CD14-positive monocyte (primary cell): ENCODE measurements at places on chromosomes 16 and 17. TPM values are rescaled to one million over a fixed set of nuclear protein-coding genes. Genes with fewer than 3 reads are reported as not detected.

The CD79B gene
- polyA plus RNA-seq: 21.8 TPM

- no peak overlapping the region for H3K27ac ChIP-seq
- no peak overlapping the region for H3K4me3 ChIP-seq
Measured at GRCh38 chr17:65314212-65314611, 177.0 kb downstream of the RGS9 start.

- no peaks in the 10 kb centered on the region for H3K4me1 ChIP-seq
- no peak overlapping the region for H3K4me3 ChIP-seq
- no peak overlapping the region for H3K27ac ChIP-seq
Measured at GRCh38 chr16:61042737-61043136, 993.5 kb downstream of the CDH8 start.

GRCh38 chr16:77273815-77274214 is 74.6 kb downstream of the SYCE1L start:
- no peak for DNase-seq
- H3K27ac ChIP-seq: no peak overlapping the region
- no peaks in the 10 kb centered on the region for H3K27me3 ChIP-seq
- no peaks in the 10 kb centered on the region for H3K36me3 ChIP-seq
- no peaks in the 10 kb centered on the region for H3K4me1 ChIP-seq
- H3K4me3 ChIP-seq: no peak overlapping the region

The EPN3 gene
- polyA plus RNA-seq: not detected

- H3K27ac ChIP-seq: no peak overlapping the region
- H3K4me3 ChIP-seq: no peak overlapping the region
- H3K36me3 ChIP-seq: no peaks in the 10 kb centered on the region
- no peaks in the 10 kb centered on the region for H3K27me3 ChIP-seq
- no peaks in the 10 kb centered on the region for H3K4me1 ChIP-seq
- DNase-seq: no peak
Measured at GRCh38 chr17:70947215-70947614, 777.9 kb downstream of the KCNJ2 start.

The RRAD gene
- 1.9 and 2.2 TPM in 2 replicates for polyA plus RNA-seq

The HOXB1 gene
- not detected for polyA plus RNA-seq

DNA sequence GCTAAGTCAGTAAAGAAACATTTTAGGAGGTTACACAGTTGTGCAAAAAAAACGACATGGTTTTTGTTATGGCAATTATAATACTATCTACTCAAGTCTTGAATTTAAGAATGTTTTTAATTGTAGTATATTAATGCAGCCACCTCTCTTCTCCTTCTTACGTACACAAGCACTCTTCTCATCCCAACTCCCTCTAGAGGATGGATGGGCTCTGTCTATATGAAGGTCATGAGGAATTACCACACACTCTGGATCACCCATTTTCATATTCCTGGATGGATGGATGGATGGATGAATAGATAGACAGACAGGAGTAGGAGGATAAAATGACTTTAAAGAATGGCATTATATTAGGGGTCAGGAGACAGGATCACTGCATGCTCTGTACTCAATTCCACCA is 120.0 kb downstream of the PHKB start:
- H3K27ac ChIP-seq: no peak overlapping the region
- H3K36me3 ChIP-seq: no peaks in the 10 kb centered on the region
- no peaks in the 10 kb centered on the region for H3K27me3 ChIP-seq
- H3K4me1 ChIP-seq: no peaks in the 10 kb centered on the region
- no peak overlapping the region for H3K4me3 ChIP-seq

DNA sequence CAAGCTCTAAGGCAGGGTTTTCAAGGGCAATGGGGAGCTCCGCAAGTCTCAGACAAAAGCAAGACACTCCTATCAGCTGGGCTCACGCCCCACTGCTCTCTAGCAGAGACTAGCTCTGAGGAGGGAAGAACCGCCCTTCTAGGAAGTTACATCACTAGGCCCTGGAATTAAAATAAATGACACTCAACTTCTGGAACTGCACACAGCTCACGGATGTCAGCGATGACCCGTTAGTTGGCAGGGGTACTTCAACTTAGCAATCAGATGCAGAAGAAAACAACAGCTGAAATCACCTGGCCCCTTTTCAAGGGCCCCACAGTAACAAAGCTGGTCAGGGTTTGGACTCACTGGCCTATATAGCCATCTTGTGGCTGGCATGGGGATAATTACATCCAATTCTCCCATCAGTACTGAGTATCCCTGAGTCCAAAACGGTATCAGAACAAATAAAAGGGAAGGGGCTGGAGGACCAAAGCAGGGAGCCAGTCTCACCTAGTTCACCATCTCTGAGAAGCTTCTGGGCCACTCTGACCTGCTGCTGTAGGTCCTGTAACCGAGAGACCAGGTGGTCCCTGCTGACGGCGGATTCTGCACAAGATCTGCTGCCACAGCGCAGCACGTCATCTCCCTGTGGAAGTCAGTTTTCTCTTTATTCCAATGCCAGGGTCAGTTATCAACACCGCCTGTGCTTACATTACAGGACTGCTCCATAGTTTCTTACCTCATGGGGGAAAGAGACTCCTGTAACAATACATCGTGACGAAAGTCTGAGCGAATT is 22.2 kb downstream of the SERPINF1 start:
- no peaks in the 10 kb centered on the region for H3K27me3 ChIP-seq
- peak; percentile 84 for DNase-seq
- H3K27ac ChIP-seq: peak overlapping the region; percentile 93
- H3K36me3 ChIP-seq: peaks cover 8% of the 10 kb centered on the region
- H3K4me1 ChIP-seq: peaks cover 27% of the 10 kb centered on the region

GRCh38 chr17:28997806-28998205 is 8.0 kb downstream of the SEZ6 start:
- DNase-seq: no peak
- H3K4me3 ChIP-seq: no peak overlapping the region
- H3K27me3 ChIP-seq: peaks cover 12% of the 10 kb centered on the region
- H3K4me1 ChIP-seq: no peaks in the 10 kb centered on the region

GRCh38 chr16:27462200-27462845 is 60.3 kb downstream of the IL21R start:
- no peak overlapping the region for H3K4me3 ChIP-seq
- H3K4me1 ChIP-seq: no peaks in the 10 kb centered on the region
- H3K27me3 ChIP-seq: no peaks in the 10 kb centered on the region
- H3K36me3 ChIP-seq: peaks cover 77% of the 10 kb centered on the region
- no peak overlapping the region for H3K27ac ChIP-seq

- H3K36me3 ChIP-seq: no peaks in the 10 kb centered on the region
- no peak overlapping the region for H3K4me3 ChIP-seq
- H3K27me3 ChIP-seq: peaks cover 2% of the 10 kb centered on the region
- no peaks in the 10 kb centered on the region for H3K4me1 ChIP-seq
- no peak overlapping the region for H3K27ac ChIP-seq
- no peak for DNase-seq
Measured at GRCh38 chr16:51766739-51767138, 615.7 kb upstream of the SALL1 start.

- H3K27ac ChIP-seq: peak overlapping the region; percentile 30
- no peaks in the 10 kb centered on the region for H3K27me3 ChIP-seq
Measured at GRCh38 chr17:412211-413015, 59.8 kb upstream of the RPH3AL start.

The CXCL16 gene
- polyA plus RNA-seq: 129 and 204 TPM in 2 replicates

GRCh38 chr16:3242709-3243108 is 7.8 kb upstream of the ZNF200 start:
- peak overlapping the region; percentile 55 for H3K27ac ChIP-seq
- H3K4me3 ChIP-seq: no peak overlapping the region
- H3K4me1 ChIP-seq: peaks cover 21% of the 10 kb centered on the region

DNA sequence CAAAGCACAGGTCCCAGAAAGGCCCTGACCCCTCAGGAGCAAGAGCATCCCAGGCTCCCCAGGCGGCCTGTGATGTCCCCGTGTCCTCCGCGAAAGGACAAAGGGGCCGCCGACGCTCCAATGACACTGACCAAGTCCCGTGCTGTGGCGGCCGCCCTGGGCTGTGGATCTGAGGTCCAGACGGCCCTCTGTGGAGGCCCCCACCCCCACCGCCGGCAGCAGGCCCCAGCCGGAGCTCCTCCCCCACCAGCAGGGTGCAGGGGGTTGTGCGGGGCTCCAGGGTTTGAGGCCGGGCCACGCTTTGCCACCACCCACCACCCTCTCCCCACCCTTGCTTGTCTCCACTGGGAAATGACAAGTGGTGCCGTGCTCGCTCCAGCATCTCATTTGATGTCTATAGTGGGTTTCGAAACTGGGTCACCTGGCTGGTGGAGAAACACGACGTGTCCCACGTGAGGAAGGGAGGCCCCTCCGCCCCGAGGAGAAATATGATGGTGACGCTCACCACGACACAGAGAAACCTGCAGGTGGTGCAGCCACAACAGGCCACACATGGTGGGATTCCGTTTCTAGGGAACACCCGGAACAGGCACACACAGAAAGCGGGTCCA is 31.2 kb upstream of the ZNF469 start:
- DNase-seq: no peak
- no peaks in the 10 kb centered on the region for H3K4me1 ChIP-seq
- H3K27ac ChIP-seq: no peak overlapping the region
- no peaks in the 10 kb centered on the region for H3K27me3 ChIP-seq
- no peak overlapping the region for H3K4me3 ChIP-seq
- H3K36me3 ChIP-seq: no peaks in the 10 kb centered on the region
